CD4-positive, alpha-beta T cell treated with Interleukin-15 for 4 hours (primary cell): ENCODE measurements at places on chromosomes 1 and 21.

DNA sequence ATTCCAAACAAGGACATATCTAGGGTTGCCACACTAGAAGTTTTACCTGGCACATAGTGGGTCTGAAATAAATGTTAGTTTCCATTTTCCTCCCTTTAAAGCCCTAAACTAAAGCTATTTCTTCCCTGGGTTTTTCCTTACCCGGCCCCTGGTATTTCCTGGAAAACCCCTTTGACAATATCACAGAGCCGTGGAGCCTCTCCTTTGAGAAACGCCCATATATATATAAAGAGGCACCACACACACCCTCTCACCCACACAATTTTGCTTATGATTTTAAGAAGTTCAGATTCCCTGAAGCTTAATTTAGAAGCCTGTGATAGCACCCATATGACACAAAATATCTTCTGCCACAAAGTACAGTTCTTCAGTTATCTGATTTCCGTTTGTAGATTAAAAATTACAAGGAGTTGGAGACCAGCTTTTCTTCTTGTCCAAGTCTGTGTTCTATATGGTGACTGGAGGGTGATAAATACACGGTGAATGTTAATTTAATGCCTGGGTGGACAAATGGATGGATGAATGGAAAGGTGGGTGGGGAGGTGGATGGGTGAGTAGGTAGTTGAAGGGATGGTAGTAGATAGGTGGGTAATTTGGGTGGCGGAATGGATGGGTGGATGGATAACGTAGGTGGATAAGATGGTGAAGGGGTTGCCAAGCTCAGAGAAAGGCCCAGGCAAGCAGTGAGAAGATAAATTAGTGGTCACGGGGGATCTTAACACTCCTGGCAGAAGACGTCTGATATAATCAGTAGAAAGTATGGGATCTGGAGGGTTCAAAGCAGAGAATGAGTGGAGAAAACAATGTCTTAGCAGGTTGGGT lies 154.4 kb upstream of the FGGY start:
- DNase-seq = no peak

- peak; percentile 87 for DNase-seq
Observed at GRCh38 chr1:203765029-203765837, at the start of gene LAX1. Gene LAX1 (plus strand): TSS chr1:203765183. CDS start chr1:203765566, 383 bp downstream.

DNA sequence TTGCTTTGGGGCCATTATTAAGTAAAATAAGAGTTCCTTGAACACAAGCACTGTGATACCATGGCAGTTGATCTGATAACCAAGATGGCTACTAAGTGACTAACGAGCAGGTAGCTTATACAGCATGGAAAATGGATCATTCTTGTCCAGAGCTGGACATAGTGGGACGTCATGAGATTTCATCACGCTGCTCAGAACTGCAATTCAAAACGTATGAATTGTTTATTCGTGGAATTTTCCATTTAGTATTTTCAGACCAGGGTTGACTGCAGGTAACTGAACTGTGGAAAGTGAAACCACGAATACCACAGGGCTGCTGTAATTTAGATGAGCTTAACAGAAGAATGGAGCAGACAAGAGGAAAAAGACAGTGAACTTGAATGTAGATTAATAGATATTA lies 38.9 kb downstream of the CCDC18 start:
- DNase-seq = peak; percentile 12

- no peak for DNase-seq
Observed at GRCh38 chr1:156401681-156402081, 32.7 kb downstream of the RHBG start.

- no peak for DNase-seq
Observed at GRCh38 chr1:174704300-174704699, 256.5 kb downstream of the GPR52 start.

- no peak for DNase-seq
Observed at GRCh38 chr1:57615956-57616355, 192.1 kb upstream of the DAB1 start.

- no peak for DNase-seq
Observed at GRCh38 chr1:13825033-13825432, 125.0 kb downstream of the PRDM2 start.
